Transverse colon (tissue), 4 donors: ENCODE measurements at places on chromosomes 5 and 9. TPM values are rescaled to one million over a fixed set of nuclear protein-coding genes. Genes with fewer than 3 reads are reported as not detected.
A peak's percentile ranks its signal among the peaks of the same experiment; 100 is the strongest.

MAMDC2 gene
- total RNA-seq: 34.8 TPM

DNA sequence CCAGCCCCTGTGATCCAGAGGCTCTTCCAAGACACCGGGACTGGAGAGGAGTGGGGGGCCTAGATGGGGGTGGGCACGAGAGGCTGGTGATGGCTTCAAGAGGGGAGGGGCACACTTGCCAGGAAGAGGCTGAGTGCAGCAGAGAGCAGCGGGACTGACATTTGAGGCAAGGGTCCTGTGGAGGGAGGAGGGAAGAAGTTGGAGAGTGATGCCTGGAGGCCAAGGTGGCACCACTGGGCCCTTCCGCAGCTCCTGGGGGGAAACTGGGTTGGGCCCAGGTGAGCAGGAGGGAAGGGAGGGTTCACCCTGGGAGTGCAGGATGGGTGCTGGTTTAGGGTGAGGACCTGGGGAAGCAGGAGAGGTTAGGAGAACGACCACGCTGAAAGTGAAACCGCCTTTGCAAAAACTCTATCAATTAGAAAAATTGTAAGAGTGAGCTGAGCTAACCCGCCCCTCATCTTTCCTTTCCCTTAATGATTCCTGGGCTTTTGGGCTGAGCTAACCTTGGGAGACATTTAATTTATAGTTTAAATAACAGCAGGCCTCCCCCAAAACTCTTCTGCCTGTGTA is 26.2 kb downstream of the ABO start:
- H3K27me3 ChIP-seq: no peaks in the 10 kb centered on the region
- H3K36me3 ChIP-seq: no peaks in the 10 kb centered on the region
- no peak overlapping the region for H3K4me3 ChIP-seq
- DNase-seq: no peak

- no peaks in the 10 kb centered on the region for H3K36me3 ChIP-seq
- no peaks in the 10 kb centered on the region for H3K27me3 ChIP-seq
- H3K4me3 ChIP-seq: no peak overlapping the region
- no peak overlapping the region for H3K27ac ChIP-seq
Observed at GRCh38 chr9:97958812-97959511, 21.0 kb upstream of the HEMGN start.

DNA sequence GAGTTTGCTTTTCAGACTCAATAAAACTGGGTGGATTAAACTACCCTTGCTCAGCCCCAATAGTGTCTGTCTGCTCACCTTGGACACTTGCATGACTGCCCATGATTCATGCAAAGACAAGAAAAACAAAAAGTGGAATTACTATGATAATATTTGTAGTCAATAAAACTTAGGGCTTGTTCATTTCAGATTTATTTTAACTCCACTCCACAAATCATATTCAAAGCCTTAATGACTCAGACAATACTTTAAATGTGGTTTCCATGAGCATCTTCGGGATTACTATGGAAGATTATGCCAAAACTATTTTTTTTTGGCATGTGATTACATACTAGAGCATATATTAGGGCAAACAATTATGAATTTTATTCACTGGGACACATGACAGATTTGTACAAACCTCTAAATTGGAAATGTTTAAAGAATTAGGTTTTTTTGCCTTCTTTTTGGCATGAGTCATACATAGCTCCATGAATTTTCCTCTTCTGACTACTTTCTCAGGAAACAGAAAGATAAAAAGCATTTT is 468.9 kb downstream of the ACTL7B start:
- H3K27me3 ChIP-seq: no peaks in the 10 kb centered on the region
- H3K27ac ChIP-seq: no peak overlapping the region
- H3K4me3 ChIP-seq: no peak overlapping the region
- no peaks in the 10 kb centered on the region for H3K36me3 ChIP-seq
- H3K4me1 ChIP-seq: peaks cover 15% of the 10 kb centered on the region

DNA sequence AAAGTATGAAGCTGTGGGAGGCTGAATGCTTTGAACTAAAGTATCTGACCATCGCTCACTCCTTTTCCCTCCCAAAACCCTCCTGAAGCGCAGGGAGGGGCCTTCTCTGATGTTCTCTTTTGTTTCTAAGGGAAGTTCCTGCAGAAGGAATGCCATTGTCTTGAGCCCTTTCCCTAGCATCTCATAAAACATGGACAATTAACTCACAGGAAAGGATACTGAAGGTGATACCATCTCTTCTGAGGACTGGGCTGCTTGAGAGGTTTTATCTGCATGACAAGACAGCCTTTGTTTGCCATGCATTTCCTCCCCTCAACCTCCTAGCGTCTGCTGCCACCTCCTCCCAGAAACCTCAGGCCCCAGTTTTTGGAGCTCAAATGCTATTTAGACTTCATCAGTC is 4.3 kb upstream of the RMND5B start:
- DNase-seq: no peak
- no peak overlapping the region for H3K4me3 ChIP-seq
- H3K4me1 ChIP-seq: peaks cover 11% of the 10 kb centered on the region
- H3K27me3 ChIP-seq: no peaks in the 10 kb centered on the region

- no peak for DNase-seq
- no peaks in the 10 kb centered on the region for H3K36me3 ChIP-seq
- H3K4me3 ChIP-seq: no peak overlapping the region
- no peak overlapping the region for H3K27ac ChIP-seq
Observed at GRCh38 chr9:134867917-134868750, 12.5 kb upstream of the FCN2 start.

GRCh38 chr5:108581026-108581425 is 166.7 kb upstream of the FER start:
- no peaks in the 10 kb centered on the region for H3K27me3 ChIP-seq
- no peak overlapping the region for H3K27ac ChIP-seq
- H3K4me1 ChIP-seq: no peaks in the 10 kb centered on the region
- no peak for DNase-seq

DNA sequence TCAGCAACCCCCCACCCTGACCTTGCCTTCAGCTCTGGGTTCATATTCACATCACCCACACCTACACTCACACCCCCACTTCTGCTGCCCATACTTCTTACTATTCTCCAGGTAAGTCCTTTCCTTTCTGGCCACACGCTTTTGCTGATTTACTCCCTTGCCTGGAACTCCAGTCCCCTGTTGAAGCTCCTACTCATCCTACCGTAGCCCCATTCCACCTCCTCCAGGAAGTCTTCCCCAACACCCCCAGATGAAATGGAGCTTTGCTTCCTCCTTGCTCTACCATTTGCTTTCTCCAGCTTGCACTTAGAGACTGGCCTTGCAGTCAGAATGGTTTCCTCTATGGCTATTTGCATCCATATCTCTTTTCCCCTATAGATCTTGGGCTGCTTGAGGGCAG is 182.3 kb downstream of the MELK start:
- H3K27ac ChIP-seq: no peak overlapping the region
- no peaks in the 10 kb centered on the region for H3K36me3 ChIP-seq
- H3K4me3 ChIP-seq: no peak overlapping the region
- H3K4me1 ChIP-seq: no peaks in the 10 kb centered on the region

DNA sequence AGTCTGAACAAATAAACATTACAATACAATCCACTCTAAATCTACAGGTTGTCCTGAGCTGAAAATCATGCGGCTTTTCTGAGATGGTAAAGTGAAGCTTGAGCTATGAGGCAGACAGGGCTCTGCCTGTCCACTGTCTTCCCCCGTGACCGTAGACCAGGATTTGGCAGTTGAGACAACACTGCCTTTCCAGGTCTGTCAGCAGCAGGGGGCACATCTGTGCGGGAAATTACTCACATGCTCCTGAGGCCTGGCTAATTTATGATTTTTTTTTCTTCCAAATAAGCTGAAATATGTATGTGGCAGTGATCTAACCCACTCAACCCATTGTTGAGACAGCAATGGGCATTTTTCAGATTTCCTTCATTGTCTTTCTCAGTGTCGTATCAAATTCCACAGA is 307.9 kb downstream of the FBXL7 start:
- no peak overlapping the region for H3K27ac ChIP-seq
- H3K36me3 ChIP-seq: no peaks in the 10 kb centered on the region
- no peak for DNase-seq

DNA sequence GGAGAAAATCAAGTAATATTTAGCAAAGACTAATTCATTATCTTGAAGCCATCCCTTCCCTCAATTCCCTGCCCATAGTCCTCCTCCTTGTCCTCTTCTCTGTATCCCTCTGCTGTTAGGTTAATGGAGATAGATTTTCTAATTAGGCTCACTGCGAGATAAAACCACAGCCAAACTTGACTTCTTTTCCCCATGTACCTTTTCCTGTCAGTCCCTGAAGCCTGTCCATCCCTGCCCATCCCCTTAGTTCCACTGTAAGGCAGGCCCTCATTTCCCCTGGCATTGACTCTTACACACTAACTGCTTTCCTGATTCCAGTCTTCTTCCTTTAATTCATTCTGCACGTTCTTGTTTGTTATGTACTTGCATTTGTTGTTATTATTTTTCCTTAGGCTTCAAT is 1.2 kb downstream of the TLR4 start:
- peak overlapping the region; percentile 14 for H3K4me3 ChIP-seq
- H3K27me3 ChIP-seq: no peaks in the 10 kb centered on the region
- no peak for DNase-seq
- H3K36me3 ChIP-seq: no peaks in the 10 kb centered on the region

- H3K4me1 ChIP-seq: peaks cover 7% of the 10 kb centered on the region
- DNase-seq: no peak
- no peak overlapping the region for H3K27ac ChIP-seq
- H3K36me3 ChIP-seq: peaks cover 15% of the 10 kb centered on the region
Observed at GRCh38 chr5:14356305-14356704, 213.2 kb downstream of the TRIO start.

DNA sequence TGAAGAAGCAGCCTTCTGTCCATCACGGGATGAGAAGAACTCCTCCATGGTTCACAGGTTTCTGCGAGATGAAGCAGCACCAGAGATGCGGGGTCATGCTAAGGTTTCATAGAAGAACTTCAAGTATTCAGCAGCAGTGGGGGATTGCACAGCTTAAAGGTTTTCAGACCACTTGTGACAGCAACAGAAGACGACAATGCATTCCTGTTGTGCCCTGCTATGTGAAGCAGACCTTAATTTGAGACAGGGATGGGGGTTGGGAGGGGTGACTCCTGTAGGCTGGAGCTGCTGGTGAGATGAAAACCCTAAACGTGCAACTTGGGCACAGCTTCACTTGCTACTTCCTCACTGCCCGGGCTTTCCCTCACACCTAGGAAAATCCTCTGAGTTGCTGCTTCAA is 256.0 kb downstream of the SLIT3 start:
- no peaks in the 10 kb centered on the region for H3K27me3 ChIP-seq
- no peaks in the 10 kb centered on the region for H3K4me1 ChIP-seq
- H3K4me3 ChIP-seq: no peak overlapping the region
